ENCODE measurements at places on chromosomes 2 and 18.
A peak's percentile ranks its signal among the peaks of the same experiment; 100 is the strongest.

- DNase-seq: no peak
Measured at GRCh38 chr2:111226876-111227700, 106.4 kb downstream of the BCL2L11 start.

- DNase-seq: no peak
Measured at GRCh38 chr2:16138811-16139662, 198.7 kb downstream of the MYCN start.

DNA sequence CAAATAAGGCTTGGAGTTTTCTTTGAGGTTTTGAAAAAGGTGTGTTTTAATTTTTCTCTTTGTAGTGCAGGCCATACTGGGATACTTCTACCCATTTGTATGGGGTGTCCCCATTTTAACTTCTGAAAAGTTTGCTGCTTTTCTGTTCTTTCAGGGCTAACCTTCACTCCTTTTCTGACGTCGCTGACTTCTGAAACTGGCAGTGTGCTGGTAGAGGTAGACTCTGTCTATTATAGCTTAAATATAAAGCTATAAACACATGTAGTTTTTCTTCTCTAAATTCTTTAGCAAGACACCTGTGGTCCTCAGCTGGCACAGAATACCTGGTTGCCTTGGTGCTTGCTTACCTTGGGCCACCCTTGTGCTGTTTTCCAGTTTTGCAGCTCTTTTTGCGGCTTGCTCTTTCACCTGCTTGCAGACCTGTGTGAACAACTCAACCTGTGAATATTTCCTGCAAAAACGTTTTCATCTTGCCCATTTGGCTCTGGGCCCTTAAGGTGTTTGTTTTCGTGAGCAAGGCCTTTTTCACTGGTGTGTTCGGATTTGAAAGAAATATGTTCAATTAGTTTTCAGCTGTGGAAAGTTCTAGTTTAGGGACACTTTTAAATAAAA is 42.2 kb downstream of the PHLPP1 start:
- no peak for DNase-seq

GRCh38 chr18:6052449-6052913 is 157.2 kb upstream of the TMEM200C start:
- DNase-seq: no peak

- DNase-seq: peak; percentile 55
Measured at GRCh38 chr2:233350708-233351107, 3.6 kb upstream of the DGKD start.

DNA sequence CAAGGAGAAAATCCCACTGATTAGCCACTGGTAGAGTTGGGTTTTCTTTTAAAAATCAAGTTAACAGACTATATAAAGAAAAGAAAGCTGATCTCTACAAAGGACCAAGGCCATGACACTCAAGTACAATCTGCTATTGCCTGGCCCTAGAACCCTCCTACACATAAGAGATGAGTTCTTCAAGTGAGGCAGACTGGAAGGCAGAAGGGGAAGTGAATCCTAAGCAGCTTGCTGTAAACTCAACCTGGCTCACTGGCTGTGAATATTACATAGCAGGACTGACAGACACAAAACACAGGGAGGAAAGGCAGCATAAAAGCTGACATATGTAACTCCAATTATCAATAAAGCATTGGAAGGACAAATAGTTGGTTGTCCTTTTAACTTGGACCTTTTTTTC is 65.4 kb downstream of the TRIP12 start:
- no peak for DNase-seq

DNA sequence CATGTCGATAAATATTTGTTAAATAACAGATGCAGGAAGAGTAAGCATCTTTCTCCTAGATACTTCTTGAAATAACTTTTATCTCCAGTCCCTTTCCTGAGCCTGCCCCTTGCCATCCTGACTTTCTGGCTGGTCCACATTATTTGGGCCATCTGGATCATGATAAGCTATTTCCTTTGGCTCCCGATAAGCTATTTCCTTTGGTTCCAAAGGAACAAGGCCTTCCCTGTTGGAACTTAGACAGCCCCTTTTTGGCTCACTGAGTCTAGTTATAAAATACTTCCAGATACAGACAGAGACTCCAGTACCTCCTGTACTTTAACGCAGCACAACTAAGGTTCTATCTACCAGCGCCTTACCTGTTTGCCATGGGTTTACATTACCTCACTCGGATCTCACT is 205.3 kb upstream of the CCDC150 start:
- no peak for DNase-seq

GRCh38 chr2:23452372-23452771 is 67.4 kb downstream of the KLHL29 start:
- DNase-seq: no peak

DNA sequence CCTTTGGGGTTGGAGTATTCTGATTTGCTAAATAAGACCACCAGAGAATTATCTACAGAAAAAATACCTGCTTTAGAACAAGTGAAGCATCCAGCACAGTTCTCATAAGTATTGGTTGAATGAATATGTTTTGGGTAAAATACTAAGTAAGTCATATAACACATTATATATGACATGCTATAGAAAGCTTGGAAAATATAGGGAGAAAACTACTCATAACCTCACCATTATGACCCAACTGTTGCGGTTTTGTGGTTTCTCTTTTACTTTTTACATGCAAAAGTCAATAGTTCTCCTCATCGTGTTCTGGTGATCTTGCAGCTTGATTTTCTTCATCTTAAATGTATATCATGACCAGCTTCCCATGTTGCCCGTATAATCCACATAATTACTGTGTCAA is 66.2 kb downstream of the DIPK1C start:
- no peak for DNase-seq

GRCh38 chr18:12911025-12911928 is 27.2 kb upstream of the PTPN2 start:
- peak; percentile 38 for DNase-seq

Measured in CD4-positive, alpha-beta T cell treated with Interleukin-2 at 100 ng/mL for 4 hours (primary cell).